ENCODE measurements at places on chromosomes 13 and 19. TPM values are rescaled to one million over a fixed set of nuclear protein-coding genes. Genes with fewer than 3 reads are reported as not detected.

- peak; percentile 36 for DNase-seq
Measured at GRCh38 chr19:3868770-3869456, at the start of gene ZFR2. Gene ZFR2 (minus strand): TSS chr19:3869038. CDS start chr19:3869017, 21 bp downstream.

ZNF610 gene
- 3.9 TPM for total RNA-seq

DNA sequence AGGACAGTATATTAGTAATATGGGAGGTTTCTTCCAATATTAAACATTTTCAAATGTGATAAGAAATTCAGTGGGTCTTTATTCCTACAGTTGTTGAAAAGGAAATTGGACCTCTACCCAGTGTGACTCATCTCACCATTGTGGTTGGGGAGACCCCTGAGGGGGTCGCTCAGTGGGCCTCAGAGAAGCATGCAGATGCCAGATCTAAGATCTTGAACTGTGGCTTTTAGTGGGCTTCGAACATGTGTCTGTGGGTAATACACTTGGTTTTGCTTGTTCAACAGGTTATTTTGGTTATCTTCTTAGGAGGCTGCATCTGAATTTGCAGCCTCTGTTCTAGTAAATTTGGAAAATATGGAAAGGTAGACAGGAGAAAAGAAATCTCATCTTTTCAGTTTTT lies 132.3 kb downstream of the PCCA start:
- DNase-seq = no peak

DNA sequence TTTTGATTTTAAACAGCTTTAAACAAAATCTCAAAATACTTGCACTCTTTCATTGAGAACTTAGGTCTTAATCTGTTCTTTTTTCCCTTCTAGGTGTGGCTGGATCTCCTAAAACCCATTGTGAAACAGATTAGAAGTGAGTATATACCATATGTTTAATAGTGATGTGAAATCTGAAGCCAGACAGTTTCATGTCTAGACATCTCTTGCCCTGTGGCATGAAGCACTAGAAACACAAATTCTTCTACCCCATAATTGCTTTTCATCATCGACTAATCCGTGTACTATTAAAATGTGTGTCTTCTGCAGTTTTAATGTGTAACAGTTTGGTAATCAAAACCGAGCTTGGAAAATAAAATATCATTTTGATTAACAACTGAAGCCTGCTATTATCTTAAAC lies 188.2 kb upstream of the RNF113B start:
- DNase-seq = no peak

GRCh38 chr13:110001670-110002275 lies 215.4 kb upstream of the IRS2 start:
- DNase-seq = no peak

GRCh38 chr13:36447501-36447900 lies 15.2 kb downstream of the CCNA1 start:
- DNase-seq = no peak

- DNase-seq = no peak
Measured at GRCh38 chr13:101149735-101150384, 266.4 kb downstream of the NALCN start.

DNA sequence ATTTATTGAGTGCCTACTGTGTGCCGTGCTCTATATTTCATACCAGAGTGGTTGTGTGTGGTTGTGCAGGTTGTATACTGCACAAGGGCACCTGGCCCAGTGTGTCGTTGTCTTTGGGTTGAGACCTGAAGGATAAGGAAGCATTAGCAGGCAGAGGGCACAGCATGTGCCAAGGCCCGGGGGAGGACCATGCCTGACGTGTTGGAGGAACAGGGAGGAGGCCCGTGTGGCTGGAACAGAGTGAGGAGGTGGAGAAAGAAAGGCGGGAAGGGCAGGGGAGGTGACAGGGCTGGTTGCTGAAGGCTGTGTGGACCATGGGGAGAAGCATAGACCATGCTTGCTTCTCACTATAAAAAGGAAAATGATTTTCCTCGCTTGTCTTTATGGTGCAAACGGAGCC lies 26.8 kb downstream of the CELF5 start:
- no peak for DNase-seq

- DNase-seq = no peak
Measured at GRCh38 chr13:39586958-39587605, 15.9 kb downstream of the LHFPL6 start.

GRCh38 chr19:34430738-34431625 lies 2.8 kb downstream of the UBA2 start:
- no peak for DNase-seq

LAIR1 gene
- 75.0 TPM for total RNA-seq

ATCAY gene
- total RNA-seq = not detected

DNA sequence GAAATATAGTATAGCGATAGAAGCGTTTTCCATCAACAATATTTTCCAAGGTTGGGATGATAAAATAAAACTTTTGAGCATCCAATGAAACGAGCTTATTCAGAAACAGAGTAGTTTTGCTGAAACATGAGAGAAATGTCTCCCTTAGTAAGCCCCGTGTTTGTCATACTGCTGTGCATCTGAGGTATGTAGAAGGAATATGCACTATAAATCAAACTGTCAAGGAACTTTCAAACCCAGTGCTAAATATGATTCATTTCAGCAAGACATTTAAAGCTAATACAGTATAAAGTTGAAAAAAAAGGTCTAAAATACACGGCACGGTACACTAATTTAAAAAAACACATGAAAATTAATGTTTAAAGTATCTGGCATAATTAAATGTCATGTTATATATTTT lies 546.2 kb downstream of the SLITRK5 start:
- DNase-seq = no peak

DNA sequence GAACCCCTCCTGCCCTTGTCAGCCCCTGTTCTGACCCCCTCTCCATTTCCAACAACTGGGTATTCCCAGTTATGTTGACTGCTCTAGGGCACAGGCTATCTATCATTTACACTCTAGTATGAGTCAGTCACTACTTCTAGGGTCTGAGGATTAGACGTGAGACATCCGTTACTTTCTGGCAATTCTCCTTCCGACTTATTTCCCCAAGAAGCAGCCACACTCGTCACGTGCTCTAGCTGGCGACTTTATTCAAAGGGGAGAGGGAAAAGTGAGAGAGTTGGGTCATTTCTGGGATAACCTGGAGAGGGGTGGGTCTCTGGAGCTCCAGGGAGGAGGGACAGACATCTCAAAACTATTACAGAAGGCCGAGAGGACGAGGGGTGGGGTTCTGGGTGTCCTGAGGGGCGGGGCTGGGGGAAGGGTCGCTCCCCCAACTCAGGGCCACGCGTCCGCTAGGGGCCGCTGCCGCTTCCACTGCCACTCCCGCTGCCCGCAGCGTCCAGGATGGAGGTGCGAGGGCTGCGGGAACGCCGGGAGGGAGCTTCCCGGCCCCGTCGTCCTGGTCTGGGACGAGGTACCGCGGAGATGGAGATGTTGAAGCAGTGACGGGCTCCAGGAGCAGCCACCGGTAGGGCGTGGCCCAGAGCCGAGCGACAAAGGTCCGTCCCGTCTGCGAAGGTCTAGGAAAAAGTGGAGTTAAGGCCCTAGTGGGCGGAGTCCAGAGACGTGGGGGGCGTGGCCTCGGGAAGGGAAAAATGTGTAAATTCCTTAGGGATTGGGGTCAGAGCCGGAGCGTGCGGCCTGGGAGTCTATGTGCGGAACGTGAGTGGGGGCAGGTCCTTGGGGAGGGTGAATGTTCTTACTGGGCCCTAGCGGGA lies 8.9 kb downstream of the RTBDN start:
- peak; percentile 43 for DNase-seq

DNA sequence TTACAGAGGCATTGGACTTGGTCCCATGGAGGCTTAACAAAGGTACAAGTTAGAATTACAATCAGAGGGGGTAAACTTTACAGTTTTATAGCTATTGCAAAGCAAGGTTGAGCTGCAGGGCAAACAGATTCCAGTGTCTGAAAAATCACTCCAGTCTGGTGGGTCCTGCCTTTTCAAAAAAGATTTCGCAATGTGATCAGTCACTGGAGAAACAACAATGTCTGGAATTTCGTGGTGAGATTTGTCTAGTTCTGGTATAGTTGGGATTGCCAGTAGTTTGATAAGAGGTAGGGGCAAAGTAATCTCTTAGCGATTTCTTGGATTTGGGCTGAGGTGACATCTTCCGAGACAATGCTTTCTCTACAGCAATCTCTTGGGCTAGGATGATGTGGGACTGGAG lies 1198.2 kb upstream of the PCDH9 start:
- no peak for DNase-seq
